NCI-H1048 (cell line): ENCODE measurements at places on chromosomes 4 and X.

GRCh38 chr4:37601531-37601930, 84.6 kb downstream of the RELL1 start:
- no peak for DNase-seq

GRCh38 chrX:139596068-139596467, 65.5 kb downstream of the F9 start:
- no peak for DNase-seq

GRCh38 chr4:81509191-81509590, 37.5 kb upstream of the RASGEF1B start:
- DNase-seq = no peak

DNA sequence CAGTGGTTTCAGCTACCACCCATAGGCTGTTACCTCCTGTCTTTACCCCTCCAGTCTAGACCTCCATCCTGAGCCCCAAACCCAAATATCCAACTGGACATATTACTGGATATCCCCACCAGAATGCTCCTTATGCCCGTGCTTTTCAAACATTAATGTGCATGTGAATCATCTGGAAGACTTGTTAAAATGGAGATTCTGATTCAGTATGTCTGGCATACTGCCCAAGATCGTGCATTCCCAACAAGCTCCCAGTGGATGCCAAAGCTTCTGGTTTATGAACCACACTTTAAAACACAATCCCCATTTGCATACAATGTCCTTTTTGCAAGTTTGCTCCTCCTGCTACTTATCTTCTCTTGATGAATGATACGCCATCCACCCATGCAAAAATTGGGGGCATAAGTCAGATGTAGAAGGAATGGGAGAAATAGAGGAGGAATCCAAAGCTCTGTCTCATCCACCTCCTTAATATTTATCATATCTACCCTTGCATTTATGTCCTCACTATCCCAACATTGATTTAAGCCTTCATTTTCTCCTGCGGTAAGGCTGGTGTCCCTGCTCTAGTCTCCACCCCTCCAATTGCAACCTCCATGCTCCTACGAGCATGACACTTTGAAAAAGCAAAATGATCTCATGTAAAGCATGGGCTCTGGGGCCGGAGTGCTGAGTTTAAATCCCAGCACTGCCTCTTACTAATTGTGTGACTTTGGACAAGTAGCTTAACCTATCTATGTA, 7.4 kb upstream of the PGRMC1 start:
- no peak for DNase-seq

DNA sequence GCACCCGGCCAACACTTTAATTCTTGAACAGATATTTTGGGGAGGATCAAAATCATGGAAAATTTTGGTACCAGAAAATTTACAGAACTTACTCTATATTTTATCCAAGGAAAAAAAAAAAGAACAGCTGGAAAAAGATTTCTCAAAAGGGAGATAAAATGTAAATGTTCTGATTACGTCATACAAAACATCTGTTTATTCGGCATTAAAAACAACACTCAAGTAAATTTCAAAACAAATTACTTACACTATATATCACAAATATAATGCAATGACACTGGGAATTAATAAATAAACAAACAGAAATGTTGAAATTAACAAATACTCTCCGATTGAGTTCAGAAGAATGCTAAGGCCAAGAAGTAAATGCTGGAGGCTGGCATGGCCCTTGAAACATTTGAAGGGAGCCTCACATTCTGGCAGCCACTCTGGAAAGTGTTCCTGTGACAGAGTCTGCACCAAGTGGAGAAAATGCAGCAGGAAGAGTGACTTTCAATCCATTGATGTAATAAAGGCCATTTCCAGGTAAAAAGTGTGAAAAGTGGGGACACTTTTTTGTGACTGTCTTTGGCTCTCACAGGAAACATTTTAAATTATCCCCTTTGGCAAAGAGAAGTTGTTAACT, 486.0 kb upstream of the CTSO start:
- no peak for DNase-seq

GRCh38 chrX:120299928-120300327, 11.3 kb downstream of the TMEM255A start:
- no peak for DNase-seq

- DNase-seq = no peak
Measured at GRCh38 chr4:151228189-151229119, 48.5 kb upstream of the PRSS48 start.

DNA sequence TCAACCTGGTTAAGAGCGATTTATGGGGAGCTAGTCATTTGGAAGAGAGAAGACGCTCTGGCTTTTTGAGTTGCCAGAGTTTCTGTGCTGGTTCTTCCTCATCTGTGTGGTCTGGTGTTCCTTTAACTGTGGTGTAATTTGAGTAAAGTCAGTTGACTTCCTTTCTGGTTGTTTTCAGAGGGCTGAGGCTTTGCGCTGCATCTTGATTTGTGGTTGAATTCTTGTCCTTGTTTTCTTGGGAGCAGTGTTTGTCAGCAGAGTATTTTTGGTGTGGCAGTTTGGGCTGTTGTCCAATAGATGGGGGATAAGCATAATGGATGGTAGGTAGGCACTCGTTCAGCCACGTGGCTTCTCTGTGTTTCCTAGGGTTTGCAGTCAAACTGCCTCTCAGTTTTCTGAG, 2143.2 kb upstream of the TENM3 start:
- no peak for DNase-seq

- no peak for DNase-seq
Measured at GRCh38 chrX:3052860-3053259, 11.6 kb downstream of the ARSF start.

DNA sequence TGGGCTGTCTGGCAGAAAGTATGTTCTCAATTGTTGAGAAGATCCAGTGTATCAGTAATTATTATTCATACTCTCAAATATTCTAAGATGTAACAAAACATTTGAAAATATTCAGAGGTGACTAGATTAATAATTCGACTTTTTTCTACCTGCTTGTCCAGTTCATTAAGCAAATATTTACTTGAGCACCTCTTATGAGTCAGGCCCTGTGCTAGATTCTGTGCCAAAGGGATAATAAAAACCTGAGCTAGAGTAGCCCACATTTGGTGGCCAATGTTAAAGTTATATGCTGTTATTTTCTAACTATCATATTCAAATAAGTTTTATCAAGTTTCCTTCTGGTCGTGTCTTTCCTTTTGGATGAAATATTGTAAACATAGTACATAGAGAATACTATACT, 58.5 kb downstream of the ARHGAP10 start:
- DNase-seq = no peak

GRCh38 chrX:151397741-151398070, 700 bp downstream of the VMA21 start:
- DNase-seq = no peak

GRCh38 chr4:7769396-7770223, 170.1 kb downstream of the AFAP1 start:
- DNase-seq = no peak

- DNase-seq = no peak
Measured at GRCh38 chr4:185512516-185512915, 22.8 kb downstream of the PDLIM3 start.

DNA sequence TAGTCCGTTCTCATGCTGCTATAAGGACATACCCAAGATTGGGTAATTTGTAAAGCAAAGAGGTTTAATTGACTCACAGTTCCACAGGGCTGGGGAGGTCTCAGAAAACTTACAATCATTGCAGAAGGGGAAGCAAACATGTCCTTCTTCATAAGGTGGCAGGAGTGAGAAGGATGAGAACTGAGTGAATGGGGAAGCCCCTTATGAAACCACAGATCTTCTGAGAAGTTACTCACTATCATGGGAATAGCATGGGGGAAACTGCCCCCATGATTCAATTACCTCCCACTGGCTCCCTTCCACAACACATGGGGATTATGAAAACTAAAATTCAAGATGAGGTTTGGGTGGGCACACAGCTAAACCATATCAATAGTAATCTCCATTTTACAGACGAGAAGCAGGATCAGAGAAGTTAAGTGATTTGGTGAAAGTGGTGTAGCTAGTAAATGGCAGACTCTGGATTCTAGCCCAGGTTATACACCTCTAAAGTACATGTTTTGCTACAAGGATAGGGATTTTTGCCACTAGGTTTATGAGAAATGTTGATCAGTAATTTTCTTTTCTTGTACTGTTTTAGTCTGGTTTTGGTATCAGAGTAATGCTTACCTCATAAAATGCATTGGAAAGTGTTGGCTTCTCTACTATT, 47.3 kb upstream of the C1GALT1C1 start:
- no peak for DNase-seq

DNA sequence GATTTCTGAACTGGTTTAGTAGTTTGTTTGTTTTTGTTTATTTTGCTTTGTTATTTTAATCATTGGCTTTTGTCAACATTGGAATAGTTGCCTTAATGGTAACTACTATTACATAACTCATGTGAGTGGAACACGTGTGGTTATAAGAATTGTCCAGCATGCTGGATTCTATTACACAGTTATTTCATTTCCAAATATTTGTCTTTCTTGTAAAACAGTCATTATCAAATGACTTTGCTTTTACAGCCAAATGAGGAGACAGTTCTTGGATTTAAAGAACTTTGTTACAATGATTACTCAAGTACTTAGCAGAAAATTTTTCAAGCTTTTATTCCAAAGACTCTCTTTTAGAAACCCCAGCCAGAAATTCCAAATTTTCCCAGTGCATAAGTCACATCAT, 516.1 kb upstream of the MAGEB2 start:
- no peak for DNase-seq

- no peak for DNase-seq
Measured at GRCh38 chrX:103658681-103659433, 27.6 kb downstream of the MORF4L2 start.

GRCh38 chr4:10753336-10753735, 68.8 kb upstream of the CLNK start:
- DNase-seq = no peak

GRCh38 chr4:74543231-74543781, 98.4 kb downstream of the AREG start:
- no peak for DNase-seq

DNA sequence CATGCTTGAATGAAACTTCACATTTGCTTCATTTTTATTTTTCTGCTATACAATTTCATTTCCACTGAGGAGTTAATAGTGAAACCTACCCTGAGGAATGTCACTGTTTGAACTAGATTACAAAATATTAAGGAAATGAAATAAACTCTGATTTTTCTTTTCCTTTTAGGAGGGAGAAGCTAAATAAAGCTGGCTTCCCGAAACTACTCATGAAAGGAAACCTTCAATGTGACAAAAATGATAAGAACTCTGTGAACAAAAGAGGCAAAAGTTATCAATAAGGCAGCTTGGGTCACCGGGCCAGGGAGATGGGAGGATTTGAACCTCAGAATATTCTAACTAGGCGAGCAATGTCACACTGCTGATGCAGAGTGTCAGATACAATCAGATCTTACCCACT, 185.2 kb downstream of the APBB2 start:
- no peak for DNase-seq

DNA sequence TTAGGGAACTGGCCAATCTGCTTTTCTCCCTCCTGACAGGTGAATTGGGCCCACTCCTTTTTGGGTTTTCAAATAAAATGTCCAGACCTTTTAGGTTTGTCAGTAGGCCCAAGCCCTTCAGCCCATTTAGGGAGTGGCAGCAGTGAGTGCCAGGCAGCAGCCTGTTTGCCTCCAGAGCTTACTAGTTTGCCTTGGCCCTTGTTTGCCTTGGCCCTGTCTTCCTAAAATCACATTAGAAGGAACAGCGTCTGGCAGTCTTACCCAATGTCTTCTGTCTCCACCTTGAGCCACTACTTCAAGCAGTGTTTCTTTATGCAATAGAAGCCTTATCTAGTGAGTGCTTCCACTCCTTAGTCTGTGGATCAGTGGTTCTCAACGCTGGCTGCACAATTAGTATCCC, 117.1 kb downstream of the TMEM164 start:
- no peak for DNase-seq

GRCh38 chrX:70444946-70445656, 466 bp downstream of the DLG3 start:
- no peak for DNase-seq

GRCh38 chrX:94775640-94776039, 1101.6 kb downstream of the FAM133A start:
- DNase-seq = no peak

DNA sequence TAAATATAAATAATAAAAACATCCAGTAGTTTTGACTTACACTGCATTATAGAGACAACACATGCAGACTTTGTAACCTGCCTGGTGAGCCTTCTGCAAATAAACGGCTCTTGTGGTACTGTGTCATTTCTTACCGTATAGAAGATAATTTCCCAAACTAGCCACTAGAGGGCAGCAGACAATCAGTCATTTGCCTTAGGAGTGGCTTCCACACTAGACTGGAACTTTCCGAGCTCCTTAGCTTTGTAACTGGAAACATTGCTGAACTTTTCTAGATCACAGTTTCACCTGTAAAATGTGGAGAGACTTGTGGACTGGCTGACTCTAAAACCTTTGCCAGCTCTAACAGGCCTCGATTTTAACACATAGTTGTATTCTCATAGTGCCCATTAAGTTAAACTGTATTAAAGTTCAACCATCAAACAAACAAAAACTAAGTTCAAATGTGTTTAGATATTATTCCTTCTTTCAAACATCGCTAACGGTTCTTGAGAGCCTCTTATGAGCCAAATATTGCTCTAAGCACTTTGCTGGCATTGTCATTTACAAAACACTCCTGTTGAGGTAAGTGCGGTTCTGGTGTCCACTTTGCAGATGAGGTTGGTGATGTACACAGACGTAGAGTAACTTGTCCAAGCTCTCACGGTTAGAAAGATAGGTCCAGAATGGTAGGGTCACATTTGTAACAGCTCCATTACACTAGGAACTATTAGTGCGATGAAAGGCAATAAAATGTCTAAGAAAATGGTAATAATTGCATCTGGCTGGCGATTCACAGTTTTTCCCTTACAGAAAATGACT, 345.5 kb downstream of the ANK2 start:
- DNase-seq = peak; percentile 9

GRCh38 chrX:44899946-44900345, 27.0 kb downstream of the KDM6A start:
- no peak for DNase-seq

DNA sequence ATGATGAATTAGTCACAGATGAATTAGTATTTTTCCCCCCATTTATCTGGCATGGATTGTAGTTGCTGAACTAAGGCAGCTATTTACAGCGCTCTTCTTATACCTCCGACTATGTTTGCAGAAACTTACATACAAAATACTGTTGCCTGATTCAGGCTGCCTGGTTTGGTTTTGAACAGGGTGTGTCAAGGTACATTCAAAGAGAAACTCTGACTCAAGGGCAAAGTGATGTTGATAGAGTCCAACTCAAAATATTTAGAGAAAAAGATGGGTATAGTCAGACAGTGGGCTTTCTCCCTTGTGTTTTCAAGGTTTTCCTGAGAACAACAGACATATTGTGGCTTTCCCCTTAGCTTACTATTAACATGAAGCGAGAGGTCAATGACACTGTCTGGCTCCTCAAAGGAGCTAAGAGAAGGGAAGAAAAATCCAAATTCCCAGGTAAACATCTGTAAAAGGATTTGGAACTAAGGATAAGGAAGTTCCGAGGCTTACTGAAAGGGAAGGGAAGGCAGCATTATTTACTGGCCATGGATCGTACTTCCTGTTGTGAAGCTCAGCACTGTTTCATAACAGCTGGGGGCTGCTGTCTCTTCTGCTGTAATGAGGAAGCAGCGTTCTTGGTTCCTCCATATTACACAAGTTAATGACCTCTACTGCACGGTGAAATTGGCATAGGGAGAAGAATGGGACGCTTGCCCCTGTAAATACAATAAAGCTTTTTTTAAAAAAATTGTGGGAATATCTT, 30.9 kb downstream of the FAM9C start:
- DNase-seq = no peak

GRCh38 chr4:81494031-81494431, 22.3 kb upstream of the RASGEF1B start:
- no peak for DNase-seq
